ENCODE measurements at places on chromosomes 4 and X.

GRCh38 chr4:576991-577498, 950 bp upstream of the TMEM271 start:
- DNase-seq = no peak

DNA sequence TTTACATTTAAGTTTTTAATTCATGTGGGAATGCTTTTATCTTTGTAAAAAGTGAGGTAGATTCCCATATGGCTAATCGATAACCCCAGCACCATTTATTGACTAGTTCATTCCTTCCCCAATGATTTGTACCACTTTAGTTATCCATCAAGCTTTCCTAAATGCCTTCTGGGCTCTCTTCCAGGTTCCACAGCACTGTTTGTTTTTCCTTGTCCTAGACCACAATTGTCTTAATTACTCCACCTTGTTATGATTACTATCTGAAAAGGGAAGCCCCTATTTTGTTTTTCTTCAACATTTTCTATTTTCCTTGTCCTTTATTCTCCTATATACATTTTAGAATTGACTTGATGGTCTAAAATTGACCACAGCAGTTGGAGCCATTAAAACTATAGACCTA, 48.5 kb upstream of the GPRIN3 start:
- DNase-seq = no peak

DNA sequence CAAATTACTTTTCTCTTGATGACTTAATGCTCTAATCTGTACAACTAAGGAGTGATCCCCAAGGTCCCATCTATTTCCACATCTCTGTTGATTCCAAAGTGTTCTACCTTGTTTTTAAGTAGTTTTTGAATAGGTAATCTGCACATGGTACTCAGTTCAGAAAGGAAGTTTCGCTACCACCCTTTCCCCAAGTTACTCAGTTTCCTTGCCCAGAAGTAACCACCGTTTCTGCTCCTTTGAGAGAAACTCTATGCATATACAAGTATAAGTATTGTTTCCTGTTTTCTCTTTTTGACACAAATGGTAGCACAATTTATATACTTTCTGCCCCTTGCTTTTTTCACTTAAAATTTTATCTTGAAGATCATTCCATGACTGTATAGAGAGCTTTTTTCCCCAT, 18.1 kb downstream of the TMEM154 start:
- DNase-seq = no peak

GRCh38 chr4:8771258-8771590, 100.4 kb downstream of the HMX1 start:
- no peak for DNase-seq

DNA sequence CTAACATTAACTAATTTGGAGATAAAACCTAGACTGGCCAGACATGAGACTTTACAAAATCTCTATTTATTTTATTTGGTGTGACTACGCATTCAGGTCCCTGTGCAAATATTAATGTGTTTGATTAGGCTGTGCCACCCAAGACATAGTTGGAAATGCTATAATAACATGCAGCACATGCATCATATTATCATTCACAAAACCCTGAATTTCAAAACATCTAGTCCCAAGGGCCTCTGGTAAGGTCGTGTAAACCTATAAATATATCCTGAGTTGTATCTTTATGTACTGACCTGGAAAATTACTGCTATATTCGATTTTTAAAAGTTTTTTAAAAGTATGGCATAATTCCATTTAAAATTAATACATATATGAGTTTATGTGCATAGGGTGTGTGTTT, 47.1 kb upstream of the FAT4 start:
- no peak for DNase-seq

- DNase-seq = no peak
These were observed 1.4 kb downstream of the PAQR3 start for GRCh38 chr4:78937837-78938236.

GRCh38 chr4:40144716-40145115, 52.1 kb upstream of the RHOH start:
- DNase-seq = no peak
